ENCODE measurements at places on chromosomes 13 and 19. TPM values are rescaled to one million over a fixed set of nuclear protein-coding genes. Genes with fewer than 3 reads are reported as not detected.

The KISS1R gene
- not detected for total RNA-seq

The C1QTNF9B gene
- total RNA-seq: not detected

The GPR12 gene
- not detected for total RNA-seq

The ZSCAN4 gene
- total RNA-seq: not detected

The PSPC1 gene
- total RNA-seq: 37.0 TPM

The DLEU7 gene
- total RNA-seq: not detected

The PCDH9 gene
- 3.8 TPM for total RNA-seq

The CACNG6 gene
- 0.43 TPM for total RNA-seq

The RNF17 gene
- total RNA-seq: 0.98 TPM

The DNAJC15 gene
- total RNA-seq: 16.5 TPM

The TSSK6 gene
- total RNA-seq: 1.7 TPM

The NCR1 gene
- total RNA-seq: not detected

The ATP7B gene
- 3.5 TPM for total RNA-seq

The C19orf18 gene
- not detected for total RNA-seq

The ZNF446 gene
- total RNA-seq: 6.3 TPM
